ENCODE measurements at places on chromosomes 5 and 9.

GRCh38 chr9:68619072-68619471, 78.4 kb upstream of the TMEM252 start:
- DNase-seq, result no peak

DNA sequence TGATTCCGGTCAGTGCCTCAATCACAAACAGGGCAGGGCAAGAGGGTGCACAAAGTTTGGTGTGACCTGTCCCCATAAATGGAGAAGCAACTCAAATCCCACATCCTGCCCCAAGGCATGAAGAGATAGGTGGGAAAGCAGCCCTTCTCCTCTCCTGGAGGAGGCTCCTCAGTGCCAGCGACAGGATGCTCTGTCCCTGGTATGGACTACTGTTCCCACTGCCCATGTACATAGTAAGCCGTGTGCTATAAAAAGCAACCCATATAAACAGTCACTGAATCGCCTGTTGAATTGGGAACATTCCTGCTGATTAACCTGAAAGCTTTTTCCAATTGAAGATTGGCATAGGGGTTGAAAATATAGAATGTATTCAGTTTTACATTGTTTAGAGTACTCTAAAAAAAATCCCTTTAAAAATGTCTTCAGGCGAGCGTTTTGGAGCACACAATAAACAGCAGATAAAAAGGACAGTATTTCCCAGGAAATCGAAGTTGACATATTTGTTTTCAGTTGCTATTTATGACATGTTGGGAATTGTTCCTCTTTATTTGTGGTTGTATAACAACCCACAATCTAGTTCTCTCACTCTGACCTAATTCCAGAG, 513.9 kb downstream of the DIRAS2 start:
- no peak for DNase-seq

DNA sequence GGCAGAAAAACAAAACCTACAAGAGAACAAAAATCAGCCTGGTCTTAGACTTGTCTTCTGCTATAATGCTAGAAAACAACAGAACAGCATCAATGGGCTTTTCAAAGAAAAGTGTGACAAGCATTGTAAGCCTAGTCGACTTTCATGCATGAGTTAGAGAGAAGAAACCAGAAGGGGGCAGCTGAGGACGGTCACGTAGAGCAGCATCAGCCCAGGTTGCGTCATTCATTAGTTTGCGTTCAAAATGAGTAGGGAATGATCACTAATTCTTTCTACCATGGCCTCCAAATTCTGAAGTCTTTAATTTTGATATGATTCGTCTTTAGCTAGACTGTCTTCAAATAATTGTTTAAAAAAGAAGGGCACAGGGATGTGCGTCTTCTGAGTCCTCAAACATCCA, 4.7 kb upstream of the ISCA1 start:
- DNase-seq, result no peak

DNA sequence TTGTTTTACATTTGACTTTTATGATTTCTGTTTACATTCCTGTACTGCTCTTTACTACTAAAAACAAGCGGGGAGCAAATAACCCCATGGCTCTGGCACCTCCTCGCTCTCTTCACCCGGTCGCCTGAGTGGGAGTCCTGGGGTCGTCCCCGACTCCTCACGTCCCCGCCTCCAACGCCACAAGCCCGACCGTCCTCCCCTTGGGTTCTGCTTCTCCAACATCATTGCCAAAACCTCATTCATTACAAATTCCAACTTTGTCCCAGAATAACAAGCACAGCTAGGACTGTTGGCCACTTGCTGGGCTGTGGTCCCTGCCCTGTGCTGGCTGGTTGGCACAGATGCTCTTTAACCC, 35.1 kb downstream of the MRPL36 start:
- no peak for DNase-seq

GRCh38 chr9:85872463-85872862, 68.5 kb upstream of the NAA35 start:
- DNase-seq, result no peak

- DNase-seq, result no peak
Measured at GRCh38 chr9:131481441-131482342, 21.0 kb upstream of the POMT1 start.

Measured in activated naive CD4-positive, alpha-beta T cell (primary cell).